ENCODE measurements at places on chromosomes 1 and 21.

DNA sequence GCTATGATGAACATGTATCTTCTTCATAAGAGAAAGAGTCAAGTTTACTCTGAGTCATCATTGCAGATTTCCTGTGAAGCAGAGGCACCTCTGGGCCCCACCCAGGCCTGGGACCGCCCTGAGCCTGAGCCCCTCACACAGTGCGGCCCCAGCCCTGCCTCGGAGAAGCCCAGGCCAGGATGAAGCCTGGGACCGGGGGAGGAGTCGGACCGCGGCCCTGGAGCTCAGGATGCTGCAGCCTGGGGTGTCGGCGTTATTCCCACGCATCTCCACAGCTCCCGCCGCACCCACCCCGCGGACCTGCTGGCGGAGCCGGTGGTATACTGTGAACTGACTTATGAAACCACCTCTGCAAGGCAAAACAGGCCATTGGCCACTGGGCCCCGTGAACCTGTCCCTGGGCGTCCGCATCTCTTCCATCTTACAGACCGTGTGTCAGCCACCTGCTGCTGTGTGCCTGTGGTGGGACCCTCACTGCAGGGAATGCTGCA is 2.4 kb upstream of the COL6A1 start:
- DNase-seq: no peak

DNA sequence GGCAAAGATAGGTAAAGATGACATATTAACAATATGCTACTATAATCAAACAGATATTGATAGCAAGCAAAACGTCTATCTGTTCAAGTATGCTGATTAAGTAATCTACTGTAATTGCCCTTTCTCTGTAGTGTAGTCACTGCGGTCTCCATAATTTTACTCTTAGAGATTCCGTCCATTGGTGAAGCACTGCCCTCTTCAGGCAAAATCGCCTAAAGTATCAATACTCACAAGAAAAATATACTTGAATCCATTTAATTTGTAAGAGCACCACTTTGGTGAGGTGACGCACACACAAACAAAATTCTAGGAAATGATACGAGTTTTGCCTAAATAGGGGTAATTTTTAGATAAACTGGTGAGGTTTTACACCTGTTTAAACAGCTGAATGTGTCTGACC is 434.6 kb upstream of the CHRM3 start:
- no peak for DNase-seq

DNA sequence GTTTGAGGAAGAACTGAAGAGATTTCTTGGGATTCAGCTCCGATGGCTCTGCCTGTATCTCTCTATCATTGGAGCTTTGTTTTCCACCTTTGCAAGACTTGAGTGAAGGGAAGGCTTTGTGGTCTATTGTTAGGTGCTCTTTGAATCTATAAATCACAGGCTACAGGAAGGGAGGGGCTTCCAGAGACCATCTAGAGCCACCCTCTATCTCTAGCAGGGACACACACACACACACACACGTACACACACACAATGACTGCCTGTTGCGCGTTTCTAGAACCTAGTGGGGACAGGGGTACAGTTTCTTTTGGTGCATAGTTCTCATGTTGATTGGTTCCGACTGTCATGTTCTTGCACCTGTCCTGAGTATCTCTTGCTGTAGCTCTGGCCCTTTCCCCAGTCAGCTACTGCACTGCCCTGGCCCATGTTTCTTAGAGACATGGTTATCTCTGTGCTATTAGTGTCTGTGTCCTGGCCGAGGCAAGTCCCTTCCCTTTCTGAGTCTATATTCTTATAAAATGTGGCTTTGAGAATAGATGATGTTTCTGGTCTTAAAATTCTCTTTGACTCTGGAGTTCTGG is 60.7 kb downstream of the MAN1C1 start:
- DNase-seq: no peak

DNA sequence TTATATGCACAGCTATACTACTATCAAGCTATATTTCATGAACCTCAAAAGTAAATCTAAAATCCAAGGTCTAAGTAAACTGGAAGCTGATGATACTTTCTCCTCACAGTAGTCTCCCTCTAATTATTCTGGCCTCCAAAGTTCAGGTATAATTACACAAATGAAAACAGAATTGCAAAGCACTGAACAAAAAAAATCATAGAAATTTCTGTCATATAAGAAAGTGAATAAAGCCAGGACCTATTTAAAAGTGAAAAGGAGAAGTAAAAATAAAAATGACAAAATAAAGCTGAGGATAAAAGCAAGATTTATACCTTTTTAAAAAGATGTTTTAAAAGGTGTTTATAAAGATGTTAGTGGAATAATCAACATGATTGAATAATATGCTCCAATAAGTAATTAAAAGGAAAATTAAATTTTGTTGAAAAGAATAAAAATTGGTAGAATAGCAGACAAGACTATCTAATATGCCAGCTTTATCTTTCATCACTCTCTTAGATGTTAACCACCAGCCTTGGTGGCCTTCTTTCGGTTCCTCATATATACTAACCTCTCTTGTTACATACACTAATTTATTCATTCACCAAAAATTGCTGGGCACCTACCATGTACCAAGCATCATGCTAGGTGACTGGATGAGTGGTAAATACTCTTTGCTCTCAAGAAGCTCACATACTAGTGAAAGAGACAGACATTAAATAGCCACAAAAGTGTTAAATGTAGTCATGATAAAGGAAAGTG is 25.1 kb downstream of the SHCBP1L start:
- no peak for DNase-seq

DNA sequence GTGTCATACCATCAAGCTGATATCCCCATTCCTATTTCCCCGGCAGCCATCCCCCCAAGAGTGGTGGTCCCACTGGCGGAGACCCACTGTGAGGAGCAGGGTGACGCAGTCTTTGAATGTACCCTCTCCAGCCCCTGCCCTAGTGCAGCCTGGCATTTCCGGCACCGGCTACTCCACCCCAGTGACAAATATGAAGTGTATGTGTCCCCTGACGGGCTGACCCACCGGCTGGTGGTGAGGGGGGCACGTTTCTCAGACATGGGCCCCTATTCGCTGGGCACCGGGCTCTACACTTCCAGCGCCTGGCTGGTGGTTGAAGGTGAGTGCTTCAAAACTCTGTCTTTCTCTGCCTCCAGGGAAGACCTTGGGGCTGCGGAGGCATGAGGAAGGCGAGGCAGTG is 14.4 kb downstream of the IGFN1 start:
- DNase-seq: no peak

DNA sequence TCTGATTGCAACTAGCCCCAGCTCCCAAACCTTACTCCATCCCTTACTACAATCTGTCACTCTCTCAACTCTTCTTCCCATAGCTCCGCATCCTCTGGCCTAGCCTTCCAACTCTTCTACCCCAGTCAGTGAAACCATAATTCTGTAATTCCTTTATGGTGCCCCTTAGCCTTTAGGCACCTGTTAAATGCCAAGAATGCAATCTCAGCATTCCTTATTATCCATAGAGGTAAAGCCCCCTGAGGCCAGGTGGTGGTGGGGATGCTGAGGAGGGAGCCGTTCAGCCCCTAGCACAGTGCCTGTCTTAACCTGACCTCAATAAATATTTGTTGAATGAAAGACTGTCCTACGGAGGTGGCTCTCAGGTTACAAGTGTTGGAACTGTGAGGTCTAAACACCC is 14.0 kb downstream of the ATP1A2 start:
- DNase-seq: no peak

DNA sequence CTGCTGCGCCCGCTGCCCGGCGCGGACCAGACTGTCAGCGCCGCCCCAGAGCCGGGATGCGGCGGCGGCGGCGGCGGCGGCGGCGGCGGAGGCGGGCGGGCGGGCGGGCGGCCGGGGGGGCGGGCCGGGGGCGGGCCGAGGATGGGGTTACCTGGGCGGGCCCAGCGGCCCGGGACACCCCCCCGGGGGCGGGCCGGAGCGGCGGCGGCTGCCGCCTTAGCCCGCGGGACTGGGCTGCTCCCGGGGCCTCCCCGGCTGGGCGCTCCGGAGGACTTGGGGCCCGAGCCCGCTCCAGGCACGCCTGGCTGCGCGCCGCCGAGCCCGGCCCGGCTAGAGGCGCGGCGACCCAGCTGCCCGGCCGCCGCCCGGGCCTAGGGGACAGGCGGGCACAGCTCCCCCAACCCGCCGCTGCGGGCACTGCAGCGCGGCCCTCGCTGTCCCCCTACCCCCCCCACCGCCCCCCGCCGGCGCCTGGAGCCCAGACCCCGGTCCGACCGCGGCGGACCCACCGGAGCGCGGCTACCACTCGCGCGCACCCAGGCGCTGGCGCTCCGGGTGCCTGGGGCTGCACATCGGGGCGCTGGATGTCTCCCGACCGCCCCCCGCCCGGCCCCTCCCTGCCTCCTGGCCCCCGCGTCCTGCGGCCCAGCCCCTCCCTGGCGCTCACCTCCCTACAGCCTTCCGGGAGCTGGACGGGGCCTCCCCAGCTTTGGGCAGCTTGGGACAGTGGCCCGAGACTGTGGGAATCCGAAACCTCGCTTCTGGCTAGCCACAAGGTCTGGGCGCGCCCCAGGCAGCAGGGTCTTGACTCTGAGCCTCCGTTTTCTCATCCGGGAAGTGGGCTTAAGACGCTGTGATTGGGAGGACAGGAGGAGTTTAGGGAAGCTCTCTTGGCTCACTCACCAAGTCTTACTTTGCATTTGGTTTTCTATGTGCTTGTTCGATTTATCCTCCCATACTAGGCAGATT is at the start of gene WNT4:
Gene WNT4, minus strand, starts transcription at position 33 of the 969 bp plus-strand sequence. CDS start 175 bp downstream, outside the sequence.
- no peak for DNase-seq

GRCh38 chr1:171420810-171421209 is 64.5 kb upstream of the PRRC2C start:
- DNase-seq: no peak

All from thoracic aorta (tissue), 2 donors.